ENCODE measurements at places on chromosomes 3 and 15.

- no peak for DNase-seq
These were observed 48.4 kb downstream of the BLM start for GRCh38 chr15:90765531-90765930.

- no peak for DNase-seq
These were observed 258.9 kb downstream of the XXYLT1 start for GRCh38 chr3:195012100-195012499.

DNA sequence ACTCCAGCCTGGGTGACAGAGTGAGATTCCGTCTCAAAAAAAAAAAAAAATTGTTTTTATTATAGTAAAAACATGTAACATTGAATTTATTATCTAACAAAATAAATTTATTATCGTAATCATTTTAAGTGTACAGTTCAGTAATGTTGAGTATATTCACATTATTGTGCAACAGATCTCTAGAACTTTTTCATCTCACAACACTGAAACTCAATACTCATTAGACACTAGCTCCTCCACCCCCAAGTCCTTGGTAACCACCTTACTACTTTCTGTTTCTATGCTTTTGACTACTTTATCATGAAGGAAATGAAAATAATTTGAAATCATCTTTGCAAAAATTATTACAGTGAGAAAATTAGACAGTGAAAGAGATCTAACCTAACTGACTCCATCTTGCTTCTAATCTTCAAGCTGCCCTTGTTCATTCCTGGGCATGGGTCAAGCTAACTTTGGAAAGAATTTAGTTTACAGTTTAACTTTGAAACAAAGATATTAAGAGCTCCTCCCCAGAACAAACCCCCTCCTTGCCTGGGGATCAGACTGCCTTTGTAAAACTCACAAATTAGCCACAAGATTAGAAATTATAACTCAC is 15.0 kb upstream of the FYCO1 start:
- DNase-seq: no peak

GRCh38 chr3:62183969-62184368 is 189.4 kb downstream of the FEZF2 start:
- no peak for DNase-seq

DNA sequence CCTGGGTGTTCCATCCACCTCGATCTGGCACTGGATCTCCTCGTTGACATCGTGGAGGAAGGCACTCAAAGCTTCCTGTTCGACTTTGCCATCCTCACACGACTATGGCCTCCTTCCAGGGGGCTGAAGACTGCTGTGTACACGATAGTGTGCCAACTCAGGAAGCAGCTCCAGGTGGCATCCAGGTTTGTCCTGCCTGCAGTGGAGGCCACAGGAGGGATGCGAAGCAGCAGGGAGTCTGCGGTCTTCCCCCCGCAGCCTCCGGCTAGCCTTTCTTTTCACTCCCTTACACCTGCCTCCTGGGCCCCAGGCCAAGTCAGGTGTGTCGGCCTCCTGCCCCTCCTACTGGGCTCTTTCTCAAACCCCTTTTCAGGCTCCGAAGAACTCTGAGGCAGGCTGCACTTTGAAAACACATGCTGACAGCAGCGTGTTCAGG is 32.2 kb downstream of the SYNM start:
- no peak for DNase-seq

All from cortex of kidney (tissue), 1 donor.